SK-N-MC (cell line): ENCODE measurements at places on chromosomes 2 and 18.

- no peak for DNase-seq
Measured at GRCh38 chr2:232672588-232672987, 24.5 kb upstream of the GIGYF2 start.

GRCh38 chr2:70995426-70995729, 705 bp upstream of the TEX261 start:
- DNase-seq = peak; percentile 10

DNA sequence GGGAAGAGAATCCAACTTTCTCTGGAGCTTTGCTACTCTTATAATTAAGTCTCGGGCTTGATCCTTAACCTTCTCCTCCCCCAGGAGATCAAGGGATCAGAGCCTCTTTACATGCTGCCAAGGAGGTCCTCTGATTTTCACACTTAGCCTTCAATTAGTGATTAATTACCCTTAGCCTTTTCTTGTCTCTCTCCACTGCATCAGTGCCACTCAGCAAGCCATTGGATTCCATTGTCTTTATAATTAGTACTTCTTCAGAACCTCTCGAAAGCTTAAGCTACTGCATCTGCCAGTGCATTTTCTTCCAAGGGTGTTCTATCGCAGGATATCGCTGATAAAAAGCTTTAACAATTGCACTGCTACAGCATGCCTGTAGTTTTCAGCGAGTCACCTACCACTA, 477.0 kb upstream of the MEIS1 start:
- DNase-seq = no peak

DNA sequence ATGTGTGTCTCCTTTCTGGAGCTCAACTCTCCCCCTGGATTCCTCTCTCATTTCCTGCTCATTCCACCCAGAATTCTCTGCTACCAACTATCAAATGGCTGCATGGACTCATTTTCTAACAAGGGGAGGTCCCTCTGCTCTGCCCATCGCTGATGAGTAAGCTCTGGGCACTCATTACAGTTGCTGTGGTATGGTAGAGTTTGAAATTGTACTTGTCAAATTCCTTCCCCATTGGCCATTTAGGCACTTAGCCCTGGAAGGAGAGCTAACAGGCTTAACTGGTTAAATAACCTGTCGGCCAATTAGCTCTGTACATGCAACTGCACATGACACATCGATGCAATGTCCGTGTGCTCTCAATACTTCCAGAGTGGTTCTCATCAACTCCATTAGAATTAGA, 20.4 kb downstream of the COL6A3 start:
- DNase-seq = no peak

DNA sequence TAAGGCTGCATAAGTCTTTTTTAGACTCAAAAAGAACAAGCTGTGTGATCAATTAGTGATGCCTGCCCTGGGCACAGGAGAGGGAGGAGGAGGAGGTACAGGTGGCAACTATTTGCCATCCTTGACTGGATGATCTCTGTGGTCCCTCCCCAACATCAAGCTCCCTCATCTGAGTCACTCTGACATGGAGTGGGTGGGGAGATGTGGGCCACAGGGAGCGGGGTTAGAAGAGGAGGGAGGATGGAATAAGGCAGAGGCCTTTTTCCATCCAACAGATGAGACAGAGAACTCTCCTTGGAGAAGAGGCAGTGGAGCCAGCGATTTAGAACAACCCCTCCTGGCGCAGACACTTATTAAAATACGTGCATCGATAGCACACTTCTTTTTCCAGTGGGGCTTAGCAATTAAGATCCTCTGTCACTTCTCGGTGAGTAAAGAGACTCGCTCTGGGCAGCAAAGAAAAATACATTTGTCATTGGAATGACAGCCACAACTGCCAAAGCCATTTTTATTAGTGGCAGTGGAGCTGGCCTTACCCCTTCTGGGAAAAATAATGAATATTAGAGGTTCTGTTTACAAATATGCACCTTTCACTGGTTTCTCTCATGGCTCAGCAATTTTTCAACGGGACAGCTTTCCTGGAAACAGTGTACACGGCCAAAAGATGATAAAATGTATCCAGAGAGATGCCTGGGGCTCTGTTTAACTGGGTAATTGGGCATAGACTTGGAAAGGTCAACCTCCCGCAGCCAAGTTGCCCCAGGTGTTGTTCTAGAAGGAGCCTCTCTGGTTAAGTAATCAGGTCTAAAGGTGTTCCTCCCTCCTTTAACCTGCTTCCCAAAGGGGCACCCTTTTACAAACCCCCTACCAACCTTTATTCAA, 238.4 kb upstream of the CXCR4 start:
- no peak for DNase-seq

DNA sequence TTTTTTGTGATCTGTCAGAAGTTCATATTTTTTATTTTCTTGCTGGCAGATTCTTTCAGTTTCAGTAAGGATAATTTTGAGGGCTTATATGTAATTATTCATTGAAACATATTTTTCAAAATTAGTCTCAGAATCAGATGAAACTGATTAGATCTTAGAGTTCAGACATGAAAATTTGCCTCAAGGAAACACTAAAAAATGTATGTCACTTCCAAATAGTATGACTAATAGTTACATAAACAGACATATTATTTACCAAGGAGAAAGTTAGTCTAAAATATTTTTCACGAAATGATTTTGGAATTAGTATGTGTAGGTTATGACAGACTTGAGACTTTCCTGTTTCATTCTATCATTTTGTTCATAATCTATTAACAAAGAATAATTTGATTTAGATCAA, 628.6 kb downstream of the CCDC85A start:
- DNase-seq = no peak

DNA sequence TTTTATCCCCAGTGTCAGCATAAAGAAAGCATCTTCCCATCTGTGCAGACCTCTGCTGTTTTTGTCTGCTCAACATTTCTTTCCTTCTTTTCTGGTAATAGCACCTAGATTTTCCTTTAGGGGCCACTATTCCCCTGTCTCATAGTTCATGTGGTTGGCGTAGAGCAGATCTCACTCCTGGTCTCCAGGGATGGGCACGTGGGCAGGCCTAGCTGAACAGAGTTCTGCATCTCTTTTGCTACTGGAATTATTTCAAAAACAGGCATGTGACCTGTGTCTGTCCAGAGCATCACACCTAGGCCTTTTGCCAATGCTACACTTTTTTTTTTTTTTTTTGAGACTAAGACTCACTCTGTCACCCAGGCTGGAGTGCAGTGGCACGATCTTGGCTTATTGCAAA, 17.7 kb upstream of the ICOS start:
- no peak for DNase-seq

DNA sequence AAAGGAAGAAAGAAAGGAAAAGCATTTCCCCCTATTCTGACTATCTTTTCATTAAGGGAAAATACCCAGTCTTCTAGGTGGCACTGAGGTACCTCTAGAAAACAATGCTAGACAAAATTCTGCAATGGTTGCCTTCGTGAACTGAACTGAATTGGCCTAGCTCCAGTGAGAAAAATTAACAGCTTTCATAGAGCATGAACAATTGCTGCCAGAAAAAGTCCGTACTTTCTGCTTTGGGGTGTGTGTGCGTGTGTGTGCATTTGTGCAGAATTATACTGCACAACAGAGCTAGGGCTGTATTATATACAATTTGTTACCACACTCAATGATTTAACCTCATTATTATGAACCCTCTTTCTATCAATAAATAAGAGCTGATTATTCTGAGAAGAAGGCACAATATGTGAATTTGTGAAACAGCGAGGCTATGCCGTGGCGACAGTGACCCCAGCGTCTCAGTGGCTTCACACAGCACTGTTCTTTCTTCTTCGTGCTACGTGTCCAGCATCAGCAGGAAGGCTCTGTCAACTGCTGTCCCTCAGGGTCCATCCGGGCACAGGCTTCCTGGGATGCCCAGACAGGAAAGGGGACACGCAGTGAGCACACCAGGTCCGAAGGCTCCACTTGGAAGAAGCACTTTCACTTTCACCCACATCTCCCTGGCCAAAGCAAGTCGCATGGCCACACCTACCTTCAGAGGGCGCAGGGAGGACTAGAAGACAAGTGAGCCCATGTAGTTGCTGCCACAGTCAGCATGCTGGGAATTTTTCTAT, 47.5 kb downstream of the PTGR3 start:
- no peak for DNase-seq

- no peak for DNase-seq
Measured at GRCh38 chr18:933082-933481, 28.4 kb downstream of the ADCYAP1 start.
